ENCODE measurements at places on chromosomes 1 and 21.

- DNase-seq: no peak
These were observed 87.5 kb upstream of the PLPPR4 start for GRCh38 chr1:99176753-99177152.

DNA sequence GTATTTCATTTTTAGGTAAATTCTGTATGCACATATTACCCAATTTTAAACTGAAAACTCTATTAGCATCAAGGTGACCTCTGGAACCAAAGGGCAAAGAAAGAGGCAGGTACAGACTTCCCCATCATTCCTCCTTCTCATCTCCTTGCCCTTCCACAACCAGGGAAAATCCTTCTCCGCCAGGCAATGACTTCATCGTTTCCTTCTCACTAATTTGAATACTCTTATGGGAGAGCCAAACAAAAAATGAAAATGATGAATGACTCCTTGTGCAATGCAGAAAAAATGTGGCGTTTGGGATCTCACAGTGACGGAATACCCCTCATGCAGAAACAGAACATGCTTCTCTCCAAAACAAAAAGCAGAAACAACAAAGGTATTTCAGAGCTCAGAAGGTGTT lies 83.7 kb downstream of the HLCS start:
- DNase-seq: no peak

DNA sequence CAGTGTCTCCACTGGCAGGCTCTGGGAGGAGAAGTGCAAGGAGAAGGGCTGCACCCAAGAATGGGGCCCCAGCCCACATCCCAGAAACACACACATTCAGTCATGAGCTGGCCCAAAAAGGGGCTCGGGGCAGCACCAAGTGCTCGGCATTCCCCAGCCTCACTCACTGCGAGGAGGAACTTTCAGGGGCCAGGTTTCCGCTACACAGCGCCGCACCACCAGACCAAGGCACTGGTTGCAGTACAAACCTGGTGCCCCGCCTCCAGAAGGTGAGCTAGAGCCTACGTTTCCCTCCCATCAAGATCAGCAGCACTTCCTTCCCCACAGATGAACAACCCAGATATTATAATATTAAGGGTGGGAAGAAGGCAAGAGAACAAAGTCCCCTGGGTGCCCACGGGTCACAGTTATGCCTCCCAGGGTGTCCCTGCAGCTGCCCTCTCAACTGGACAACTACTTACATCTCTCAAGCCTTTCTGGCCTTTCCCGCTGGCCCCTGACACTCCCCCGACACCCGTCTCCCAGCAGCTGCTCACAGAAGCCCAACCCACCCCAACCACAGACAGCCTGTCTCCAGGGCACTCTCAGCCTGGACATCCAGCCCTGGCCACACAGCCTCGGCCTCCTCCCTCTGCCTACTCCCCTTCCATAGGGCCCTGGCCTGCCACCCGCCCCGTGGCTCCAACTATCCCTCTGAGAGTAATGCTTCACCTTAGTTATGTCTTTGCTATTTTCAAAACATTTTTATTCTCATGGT lies 3.8 kb downstream of the PBXIP1 start:
- peak; percentile 32 for DNase-seq

GRCh38 chr1:48654606-48655210 lies 122.0 kb downstream of the BEND5 start:
- no peak for DNase-seq

DNA sequence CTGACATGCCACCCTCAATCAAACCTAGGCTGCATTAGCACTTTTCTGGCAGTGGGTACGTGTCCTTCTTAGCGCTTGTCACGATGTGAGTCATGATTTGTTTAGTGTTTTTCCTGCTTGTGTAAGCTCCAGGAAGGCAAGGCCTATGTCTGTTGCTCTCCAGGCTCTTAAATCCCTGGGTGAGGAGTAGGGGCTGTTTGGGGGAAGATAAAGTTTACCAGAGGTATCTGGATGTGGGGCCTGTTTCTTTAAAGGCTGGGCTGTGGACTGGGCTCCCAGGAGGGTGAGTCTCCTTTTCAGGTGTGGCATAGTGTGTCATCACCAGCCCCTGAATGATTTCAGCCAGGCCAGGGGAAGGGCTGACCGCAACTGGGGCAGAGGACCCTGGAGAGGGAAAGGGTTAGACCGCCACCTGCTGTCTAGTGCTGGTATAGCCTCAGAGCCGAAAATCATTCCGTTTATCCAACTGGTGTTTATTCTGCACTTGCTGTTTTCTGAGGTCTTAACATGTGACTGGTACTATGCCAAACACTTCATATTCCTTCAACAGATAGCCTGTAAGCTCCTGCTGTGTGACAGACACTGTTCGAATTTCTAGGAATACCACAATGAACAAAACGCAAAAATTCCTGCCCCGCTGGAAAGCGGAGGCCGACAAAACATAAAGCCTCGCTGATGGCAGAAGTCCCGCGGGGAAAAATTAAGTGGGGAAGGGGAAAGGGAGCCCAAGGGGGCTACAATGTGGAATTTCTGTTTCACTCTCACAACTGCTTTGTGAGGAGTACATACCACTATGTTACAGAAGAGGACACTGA lies 9.7 kb downstream of the SERINC2 start:
- peak; percentile 52 for DNase-seq

DNA sequence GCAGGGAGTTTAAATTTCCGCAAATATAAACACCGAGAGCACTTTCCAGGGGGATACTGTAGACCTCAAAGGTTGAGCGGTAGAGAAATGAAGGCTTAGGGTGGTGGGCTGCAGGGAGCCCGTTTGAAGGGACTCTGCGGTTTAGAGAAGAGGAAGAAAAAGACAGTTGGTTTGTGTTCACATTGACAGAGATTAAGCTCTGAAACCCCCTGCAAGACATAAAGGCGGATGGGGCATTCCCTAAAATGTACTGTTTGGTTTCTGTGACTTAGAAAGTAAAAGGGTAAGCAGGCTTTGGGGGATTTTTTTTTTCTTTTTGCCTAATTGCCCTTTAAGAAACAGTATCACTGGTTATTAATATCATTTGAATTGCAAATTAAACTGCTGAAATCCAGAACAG lies 1.3 kb downstream of the KAZN start:
- no peak for DNase-seq

- DNase-seq: no peak
These were observed 1.2 kb downstream of the CHD5 start for GRCh38 chr1:6178751-6179563.

DNA sequence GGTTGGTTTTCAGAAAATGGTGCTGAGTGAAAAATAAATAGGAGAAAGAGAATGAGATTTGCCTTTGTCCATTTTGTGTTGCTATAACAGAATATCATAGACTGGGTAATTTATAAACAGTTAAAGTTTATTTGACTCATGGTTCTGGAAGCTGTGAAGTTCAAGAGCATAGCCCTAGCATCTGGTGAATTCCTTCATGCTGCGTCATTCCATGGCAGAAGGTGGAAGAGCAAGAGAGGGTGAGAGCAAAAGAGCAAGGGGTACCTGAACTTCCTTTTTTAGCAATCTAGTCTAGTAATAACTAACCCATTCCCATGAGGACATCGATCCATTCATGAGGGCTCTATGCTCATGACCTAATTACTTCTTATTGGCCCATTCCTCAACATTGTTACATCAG lies 209.1 kb upstream of the ZP4 start:
- no peak for DNase-seq

DNA sequence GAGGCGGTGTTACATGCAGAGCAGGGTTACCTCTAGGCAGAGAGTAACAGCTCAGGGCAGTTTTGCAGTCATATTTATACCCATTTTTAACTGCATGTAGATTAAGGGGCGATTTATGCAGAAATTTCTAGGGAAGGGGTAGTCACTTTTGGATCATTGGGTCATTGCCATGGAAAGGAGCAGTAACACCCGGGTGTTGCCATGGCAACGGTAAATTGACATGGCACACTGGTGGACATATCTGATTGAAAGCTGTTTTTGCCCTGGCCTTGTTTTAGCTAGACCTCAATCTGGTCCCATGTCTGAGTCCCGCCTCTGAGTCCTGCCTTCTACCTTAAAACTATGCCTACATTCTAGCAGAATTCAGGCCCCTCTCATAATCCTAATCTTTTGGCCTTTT lies 11.8 kb upstream of the USP1 start:
- DNase-seq: no peak

DNA sequence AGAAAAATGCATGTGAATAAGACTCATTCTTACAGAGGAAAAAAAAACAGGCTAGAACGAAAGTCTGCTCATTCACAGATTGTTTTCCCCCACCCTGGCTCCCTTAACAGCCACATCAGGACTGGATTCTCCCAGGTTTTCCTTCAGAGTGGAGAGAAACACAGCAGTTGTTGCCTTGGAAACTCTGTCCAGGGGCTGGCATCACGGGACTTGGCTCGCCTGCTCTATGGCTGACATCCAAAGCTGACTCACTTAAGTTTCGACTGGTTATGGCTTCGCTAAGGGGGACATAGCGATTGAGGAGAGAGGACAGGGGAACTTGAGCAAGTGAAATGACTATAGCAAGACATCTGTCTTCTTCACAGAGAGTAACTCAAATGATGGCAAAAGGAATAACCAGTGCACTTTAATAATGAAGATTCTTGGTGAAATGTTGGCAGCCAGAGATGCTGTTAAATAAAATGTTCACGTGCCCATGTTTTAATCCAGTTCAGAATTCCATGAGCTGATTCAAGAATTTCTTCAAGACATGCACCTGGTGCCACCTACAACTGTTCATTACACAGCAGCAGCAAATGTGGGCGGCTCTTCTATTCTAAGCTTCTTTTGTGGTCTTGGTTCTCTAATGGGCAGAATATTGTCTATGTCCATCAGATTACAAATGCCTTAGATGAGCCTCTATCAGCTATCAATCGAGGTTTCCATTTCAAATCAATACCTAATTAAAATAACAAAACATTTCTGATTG lies 21.8 kb downstream of the MIS18A start:
- no peak for DNase-seq

GRCh38 chr1:42429603-42430002 lies 26.2 kb downstream of the ZMYND12 start:
- no peak for DNase-seq

GRCh38 chr1:201217851-201218250 lies 27.2 kb downstream of the IGFN1 start:
- DNase-seq: no peak

Measured in activated CD8-positive, alpha-beta memory T cell treated with anti-CD3 and anti-CD28 coated beads for 1 hour (primary cell).